NCI-H1105 treated with DMSO at 0.1 percent for 48 hours (cell line): ENCODE measurements at places on chromosomes 1 and 21.
A peak's percentile ranks its signal among the peaks of the same experiment; 100 is the strongest.

GRCh38 chr1:183212870-183213269, 26.8 kb downstream of the LAMC2 start:
- peak; percentile 30 for DNase-seq

DNA sequence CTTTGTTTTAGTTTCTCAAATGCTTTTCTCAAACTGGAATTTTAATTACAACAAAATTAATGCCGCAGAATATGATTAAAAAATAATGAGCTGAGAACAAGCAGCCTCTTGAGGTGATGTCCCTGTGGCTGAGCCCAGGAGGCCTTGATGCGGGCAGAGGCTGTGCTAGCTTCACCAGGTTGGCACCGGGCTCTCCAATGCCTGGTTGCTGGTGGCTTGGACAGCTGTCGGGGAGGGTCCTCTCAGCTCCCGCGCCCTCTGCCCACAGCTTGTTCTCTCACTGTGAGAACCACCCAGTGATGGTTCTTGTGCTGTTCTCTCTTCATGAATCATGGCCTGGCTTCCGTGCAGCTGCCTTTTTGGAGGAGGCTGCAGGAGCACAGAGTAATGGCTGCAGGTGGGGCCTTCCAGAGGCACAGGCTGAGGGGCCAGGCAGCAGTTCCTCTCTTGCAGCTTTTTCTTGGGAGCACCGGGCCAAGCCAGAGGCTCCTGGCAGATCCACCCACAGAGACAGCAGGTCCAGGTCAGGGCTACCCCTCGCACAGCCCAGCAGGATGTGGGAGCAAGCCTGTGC, 156.3 kb downstream of the PCBP3 start:
- no peak for DNase-seq

- no peak for DNase-seq
Observed at GRCh38 chr1:232983375-232983774, 33.0 kb downstream of the NTPCR start.

- DNase-seq = no peak
Observed at GRCh38 chr1:116880917-116881316, 28.8 kb upstream of the PTGFRN start.

DNA sequence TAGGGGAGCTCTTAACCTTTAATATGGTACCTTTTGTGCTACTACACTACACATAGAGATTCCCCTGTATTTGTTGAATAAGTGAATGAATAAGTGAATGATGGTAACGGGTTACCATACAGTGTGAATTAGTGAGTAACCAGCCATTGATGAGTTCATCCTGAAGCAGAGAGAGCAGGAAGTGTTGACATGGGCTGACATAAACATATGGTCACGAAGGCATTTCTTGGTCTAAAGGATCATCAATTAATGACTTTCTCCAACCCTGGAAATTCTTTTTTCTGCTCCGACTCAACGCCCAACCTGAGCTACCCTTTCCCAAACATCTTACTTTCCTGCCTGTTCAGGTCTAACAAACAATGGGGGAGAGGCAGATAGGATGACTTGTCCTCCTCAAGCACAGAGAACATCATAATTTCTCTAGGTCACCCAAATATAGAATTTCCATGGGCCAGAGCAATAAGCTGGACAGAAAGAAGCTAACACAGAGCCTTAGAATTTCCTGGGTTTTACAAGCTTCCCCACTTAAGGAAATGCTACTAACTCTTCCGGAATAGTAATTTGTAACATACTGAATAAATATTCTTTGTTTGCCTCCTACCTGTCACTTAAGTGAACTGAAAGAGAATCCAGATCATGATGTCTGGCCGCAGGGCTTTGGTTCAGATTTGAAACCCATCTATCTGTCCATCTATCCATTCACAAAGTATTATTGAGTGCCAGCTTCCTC, 114.7 kb upstream of the NGF start:
- DNase-seq = no peak

DNA sequence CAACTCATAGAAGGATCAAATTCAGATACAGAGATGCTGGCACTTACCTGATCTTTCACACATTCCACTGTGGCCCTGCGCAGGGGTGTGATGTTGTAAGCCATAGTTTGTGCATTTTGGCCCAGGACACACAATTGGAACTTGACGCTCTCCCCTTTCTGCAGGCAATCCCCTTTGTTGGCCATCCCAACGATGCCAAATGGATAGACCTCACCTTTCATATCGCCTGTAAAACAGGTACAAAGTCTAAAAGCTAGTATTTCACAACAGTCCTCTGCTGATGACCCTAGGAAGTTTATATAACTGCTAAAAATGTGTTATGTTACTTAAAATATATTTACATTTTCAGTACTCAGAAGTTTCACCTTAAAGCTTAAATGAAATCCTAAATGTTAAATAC, 3.9 kb upstream of the NRAS start:
- DNase-seq = no peak

DNA sequence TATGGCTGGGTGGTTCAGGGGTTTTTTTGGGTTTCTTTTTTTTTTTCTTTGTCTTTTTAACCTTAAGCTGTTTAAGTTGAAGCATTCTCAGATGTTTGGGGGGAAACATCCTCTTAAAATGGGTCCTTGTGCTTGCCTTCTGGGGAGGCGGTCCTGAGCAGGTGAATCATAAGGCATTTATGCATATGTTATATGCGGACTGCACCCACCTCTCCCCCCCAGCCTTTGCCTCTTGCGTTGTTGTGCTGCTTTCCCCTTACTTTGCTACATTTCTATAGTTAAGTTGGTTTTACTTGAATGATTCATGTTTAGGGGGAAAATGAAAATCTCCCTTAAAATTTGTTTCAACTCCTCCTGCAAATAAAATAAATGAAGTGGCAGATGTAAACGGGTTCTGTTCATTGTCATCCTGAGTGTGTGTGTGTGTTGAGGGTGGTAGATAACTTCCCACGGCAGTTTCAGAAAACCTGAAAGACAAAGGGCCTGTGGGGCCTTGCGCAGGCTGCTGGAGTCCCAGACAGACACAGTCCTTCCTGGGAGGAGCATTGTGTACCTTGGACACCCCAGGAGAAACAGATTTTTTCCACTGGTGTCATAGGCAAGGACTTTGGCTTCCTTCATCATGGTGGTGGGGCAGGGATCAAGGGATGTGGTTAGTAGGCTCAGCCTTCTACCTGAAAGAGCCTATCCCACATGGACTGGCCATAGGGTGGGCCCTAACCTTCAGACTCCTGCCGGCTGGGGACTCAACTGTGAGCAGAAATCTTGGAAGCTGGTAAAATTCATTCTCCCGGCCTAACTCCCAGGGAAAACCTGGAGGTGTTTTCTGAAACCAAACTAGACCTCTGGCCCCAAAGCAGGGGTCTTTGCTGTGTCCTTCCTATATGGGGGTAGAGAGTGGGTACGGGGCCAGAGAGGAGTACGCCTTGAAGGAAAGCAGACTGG, 926 bp upstream of the SH3D21 start:
- DNase-seq = no peak

DNA sequence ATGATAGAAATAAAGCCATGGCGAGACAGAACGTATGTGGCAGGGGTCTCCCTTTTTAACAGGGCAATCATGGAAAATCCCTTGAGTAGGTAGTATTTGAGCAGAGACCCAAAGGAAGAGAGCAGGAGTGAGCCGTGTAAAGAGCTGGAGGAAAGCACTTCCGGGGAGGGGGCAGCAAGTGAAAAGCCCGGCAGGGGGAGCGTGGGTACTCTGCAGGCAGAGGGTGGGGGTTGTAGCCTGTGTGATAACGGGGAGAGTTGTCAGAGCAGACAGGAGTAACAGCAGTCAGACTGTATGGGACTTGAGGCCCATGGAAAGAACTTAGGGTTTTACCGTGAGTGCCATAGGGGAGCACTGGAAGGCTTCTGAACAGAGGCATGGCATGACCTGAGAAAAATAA, 51.1 kb upstream of the LDLRAP1 start:
- DNase-seq = no peak

- peak; percentile 91 for DNase-seq
Observed at GRCh38 chr21:43364851-43365424, 62.0 kb downstream of the SIK1 start.

DNA sequence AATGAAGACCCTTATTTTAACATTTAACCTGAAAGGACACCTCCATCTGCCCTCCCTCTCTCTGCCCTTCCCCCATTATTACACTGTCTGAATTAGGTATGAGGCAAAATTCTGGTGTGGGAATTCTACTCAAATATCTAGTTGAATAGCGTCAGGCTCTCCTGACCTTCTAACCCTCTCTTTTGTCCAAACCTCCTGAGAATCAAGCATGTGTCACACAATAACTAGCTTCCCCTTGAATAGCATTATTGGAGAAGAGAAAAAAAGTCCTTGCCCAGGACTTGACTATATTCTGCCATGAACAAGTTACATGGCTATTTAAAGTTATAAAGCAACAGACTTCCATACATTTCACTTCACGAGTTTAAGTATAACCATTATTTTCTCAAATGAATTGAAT, 35.5 kb downstream of the USH2A start:
- DNase-seq = no peak

DNA sequence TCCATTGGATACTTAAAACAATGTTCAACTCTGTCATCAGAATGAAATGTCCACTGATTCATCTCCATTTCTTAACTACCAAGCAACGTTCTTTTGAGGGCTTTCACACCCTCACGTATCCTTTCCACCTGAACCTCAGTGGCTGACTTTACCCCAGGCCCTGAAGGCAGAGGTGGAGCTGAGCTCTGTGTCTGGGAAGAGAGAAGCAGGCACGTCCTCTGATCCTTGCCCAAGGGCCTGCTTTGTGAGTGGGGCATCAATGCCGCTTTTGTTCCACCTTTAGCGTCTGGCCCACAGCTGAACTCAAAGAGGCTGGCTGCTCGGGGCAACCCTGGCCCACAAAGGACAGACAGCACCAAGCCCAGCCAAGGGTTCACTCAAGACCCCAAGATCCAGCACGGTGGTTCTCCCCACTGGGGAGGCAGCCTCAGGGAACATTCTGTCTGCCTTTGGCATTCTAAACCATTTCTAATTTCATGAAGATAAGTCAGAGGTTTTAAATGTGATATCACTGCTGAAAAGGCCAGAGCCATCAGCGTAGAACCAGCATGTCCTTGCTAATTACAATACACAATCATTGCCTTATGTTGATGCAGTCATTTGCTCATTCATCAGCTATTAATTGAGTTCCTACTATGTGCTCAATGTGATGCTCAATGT, 126.0 kb upstream of the UBE2U start:
- no peak for DNase-seq

DNA sequence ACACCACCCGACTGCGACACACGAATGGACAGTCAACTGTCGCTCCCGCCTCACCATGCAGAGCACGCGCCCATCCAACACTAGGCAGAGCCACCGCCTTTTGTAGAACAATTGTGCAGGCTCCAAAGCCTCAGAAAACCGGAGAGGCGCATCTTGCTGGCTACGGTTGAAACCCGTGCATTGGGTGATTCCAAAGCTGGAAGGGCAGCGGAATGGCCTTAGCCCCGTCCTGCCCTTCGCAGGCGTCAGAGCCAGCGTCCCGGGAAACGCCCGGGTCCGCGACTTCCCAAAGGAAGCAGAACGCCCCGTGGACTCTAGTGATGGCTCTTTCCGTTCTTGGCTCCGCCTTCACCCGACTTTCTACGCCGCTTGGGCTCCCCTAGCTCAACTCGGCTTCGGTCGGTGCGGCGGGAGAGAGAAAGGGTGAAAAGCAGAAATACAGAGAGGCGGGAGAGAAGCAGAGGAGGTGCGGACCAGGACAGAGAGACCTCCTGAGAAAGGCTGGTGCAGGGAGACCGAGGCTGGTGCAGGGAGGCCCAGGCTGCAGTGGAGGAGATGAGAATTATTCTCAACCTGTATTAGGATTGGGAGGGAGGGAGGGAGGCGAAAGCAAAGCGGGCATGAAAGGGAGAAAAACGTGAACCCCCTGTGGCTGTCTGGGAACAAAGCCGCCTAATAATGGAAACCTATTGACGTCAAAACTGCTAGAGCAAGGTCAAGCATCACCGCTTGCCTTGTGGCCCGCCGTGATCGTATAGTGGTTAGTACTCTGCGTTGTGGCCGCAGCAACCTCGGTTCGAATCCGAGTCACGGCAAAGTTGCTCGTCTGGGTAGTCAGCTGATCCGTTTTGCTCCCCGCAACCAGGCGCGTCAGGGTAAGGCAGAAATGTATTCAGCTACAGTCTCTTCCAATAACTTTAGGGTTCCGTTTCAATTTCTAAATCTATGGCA, 99.5 kb downstream of the PRKAB2 start:
- no peak for DNase-seq

DNA sequence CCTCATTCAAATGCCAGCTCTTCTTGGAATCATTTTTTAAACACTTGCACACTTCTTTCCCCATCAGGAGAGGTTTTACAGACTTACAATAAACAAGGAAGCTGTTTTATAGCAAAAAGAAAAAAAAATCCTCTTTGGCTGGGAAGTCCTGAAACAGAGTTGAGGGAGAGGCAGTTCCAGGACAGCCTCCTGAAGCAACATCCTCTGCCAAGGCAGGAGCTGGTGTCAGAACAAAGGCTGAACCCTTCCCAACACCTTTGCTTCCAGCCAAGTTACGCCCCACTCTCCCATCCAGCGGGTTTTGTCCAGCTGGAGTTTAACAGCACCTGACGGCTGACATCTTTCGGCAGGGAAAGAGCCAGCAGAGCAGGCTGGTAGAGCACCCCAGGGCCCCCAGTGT, 287.8 kb downstream of the RRAGC start:
- no peak for DNase-seq
